ENCODE measurements at places on chromosomes 3 and 15.
A peak's percentile ranks its signal among the peaks of the same experiment; 100 is the strongest.

DNA sequence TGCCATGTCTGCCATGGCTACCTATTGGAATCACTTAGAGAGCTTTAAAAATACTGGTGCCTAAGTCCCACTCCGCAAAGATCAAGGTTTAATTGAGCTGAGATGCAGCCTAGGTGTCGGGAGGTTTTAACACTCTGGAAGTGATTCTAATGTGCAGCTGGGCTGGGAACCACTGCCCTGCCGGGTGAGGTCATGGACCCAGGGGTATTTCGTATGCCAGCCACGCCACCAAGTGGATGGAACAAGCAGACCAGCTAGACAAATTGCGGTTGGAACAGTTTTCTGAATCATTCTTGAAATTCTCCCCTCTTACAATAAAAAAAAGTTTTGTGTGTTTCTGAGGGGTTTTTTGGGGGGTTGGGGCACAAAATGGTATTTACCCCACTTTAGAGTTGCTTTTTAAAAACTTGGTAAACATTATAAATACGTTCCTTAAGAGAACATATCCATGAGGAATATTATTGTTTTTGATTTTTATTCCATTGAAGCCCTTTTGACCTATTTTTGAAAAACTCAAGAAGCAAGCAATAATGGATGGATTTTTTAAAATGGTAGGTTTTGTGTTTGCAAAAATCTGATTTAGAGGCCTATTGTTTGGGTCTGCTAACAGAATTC, 66.2 kb upstream of the CSTA start:
- no peak for DNase-seq

DNA sequence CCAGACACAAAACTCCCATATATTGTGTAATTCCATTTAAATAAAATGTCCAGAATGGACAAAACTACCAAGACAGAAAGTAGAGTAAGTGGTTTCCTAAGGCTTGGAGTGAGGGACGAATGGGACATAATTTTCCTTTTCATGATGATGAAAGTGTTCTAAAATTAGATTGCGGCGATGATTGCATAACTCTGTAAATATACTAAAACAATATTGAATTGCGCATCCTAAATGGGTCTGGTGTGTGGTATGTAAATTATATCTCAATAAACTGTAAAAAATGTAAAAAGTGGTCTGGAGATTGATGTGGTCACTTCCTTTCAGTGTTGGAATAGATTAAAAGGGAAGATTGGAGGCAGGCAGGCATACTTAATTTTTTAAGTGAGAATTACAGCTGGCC, 105.9 kb upstream of the KCNAB1 start:
- DNase-seq: no peak

DNA sequence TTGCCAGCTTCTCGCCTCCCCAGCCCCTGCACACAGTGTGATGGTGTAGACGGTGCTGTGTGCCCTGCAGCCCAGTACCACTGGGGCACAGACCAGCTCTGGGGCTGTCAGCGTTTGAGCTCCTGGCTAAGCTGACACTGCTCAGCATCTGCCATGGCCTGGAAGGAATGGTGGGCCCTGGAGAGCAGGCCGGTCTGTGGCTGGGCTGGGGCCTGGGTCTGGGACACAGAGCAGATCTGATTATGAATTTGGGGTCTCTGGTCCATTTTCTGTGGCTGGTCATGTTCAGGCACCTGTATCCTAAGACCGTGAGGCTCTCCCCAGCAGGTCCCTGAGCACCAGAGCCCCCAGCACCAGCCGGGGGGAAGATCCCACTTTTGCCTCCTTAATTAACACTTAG, 34.7 kb downstream of the HCN4 start:
- DNase-seq: no peak

GRCh38 chr3:178001670-178002101, 534.5 kb upstream of the KCNMB2 start:
- no peak for DNase-seq

- no peak for DNase-seq
These were observed 68.7 kb upstream of the GOLGA8B start for GRCh38 chr15:34651997-34652725.

DNA sequence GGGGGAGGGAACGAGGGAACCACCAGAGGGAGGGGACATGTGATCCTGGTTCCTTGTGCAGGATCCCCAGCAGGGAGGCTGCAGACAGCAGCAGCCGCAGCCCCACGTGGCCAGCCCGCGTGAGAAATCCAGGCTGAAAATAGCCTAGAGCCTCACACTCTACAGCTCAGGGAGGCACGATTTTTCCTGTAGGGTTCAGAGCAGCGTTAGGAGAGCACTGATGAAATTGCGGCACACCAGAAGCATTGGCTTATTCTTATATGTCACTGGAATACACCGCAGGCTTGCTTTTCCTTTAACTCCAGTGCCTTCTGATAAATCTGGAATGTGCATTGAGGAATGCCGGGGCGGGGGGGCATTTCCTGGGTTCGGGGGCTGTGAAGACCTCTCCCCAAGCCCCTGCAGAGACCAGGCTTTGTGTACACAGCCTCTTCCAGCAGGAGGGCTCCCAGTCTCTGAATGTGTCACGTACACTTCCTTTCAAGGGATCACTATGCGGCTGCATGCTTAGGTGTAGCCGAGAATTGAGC, 193.0 kb downstream of the ATP10A start:
- DNase-seq: peak; percentile 61

GRCh38 chr15:83155942-83156341, 48.5 kb downstream of the TM6SF1 start:
- DNase-seq: no peak
